NCI-H446 (cell line): ENCODE measurements at places on chromosomes 5 and 9.

DNA sequence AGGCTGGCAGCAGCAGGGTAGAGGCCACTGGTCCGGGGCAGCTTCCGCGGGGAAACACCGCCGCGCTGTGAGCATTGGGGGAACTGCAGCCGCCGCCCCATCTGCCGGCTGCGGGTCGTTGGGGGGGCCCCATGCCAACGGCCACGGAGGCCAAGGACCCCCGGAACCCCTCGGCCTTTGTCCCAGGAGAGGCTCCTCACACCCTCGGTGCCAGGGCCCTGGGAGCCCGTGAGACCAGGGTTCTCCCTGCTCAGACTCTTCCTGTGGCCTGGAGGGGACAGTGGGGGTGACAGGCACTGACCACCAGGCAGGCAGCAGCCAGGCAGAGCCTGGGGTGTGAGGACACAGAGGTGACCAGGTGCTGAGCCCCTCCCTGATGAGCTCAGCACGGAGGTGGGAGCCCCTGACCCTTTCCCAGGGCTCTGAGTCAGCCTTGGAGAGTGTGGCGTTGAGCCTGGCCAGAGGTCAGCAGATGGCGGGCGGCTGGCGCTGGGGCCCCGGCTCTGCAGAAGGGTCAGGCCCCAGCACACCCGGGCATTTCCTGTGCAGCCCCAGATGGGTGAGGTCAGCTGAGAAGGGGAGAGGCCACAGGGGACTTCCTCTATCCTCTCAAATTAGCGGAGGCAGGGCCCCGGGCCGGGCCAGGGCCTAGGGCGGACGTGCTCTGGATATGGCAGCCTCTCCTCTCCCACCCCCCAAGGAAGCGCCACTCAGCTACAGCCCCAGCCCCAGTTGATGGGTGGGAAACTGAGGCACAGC is 17.9 kb upstream of the EGFL7 start:
- DNase-seq, result no peak

GRCh38 chr5:72829707-72830106 is 13.2 kb downstream of the TNPO1 start:
- no peak for DNase-seq

DNA sequence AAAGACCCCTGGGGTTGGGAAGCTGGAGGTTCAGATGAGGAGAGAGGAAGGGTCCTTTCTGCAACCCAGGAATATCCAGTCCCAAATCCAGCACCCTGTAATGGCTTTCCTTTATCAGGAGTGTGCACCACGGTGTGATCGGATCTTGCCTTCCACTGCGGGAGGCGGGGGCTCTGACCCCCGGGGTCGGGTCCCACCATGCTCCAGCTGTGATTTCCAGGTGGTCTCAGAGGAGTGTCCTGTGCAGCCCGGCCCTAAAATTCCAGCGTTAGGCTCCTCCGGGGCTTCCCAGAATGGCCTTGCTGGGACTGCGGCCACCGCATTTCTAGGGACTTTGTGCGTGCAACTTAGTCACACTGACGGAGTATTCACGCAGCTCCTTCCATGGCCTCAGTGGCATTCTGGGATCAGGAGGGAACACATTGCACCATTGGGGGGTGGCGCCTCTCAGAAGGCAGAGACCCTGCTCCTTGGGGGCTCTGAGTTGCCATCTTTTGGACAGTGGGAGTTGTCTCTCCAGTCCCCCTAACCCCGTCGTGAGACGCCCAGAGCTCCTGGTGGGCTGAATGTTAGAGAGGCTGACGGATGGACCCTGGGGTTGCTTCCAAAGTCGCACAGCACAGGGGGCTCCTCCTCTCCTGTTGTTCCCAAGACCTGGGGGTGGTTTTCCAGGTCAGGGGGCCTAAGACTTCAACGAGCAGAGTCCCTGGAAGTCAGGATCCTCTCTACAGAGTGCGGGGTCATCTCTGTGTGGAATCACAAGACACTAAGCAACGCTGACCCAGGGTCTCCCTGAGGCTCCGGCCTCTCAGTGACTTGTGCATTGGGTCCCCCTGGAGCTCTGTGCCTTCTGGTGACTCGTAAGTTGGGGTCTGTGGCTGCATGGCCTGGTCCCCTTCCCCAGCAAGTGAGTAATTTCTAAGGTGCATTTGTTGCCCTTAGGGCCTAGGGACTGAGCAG is 42.7 kb upstream of the IRX4 start:
- DNase-seq, result no peak

- no peak for DNase-seq
Measured at GRCh38 chr5:168992687-168993086, 308.3 kb downstream of the SLIT3 start.

DNA sequence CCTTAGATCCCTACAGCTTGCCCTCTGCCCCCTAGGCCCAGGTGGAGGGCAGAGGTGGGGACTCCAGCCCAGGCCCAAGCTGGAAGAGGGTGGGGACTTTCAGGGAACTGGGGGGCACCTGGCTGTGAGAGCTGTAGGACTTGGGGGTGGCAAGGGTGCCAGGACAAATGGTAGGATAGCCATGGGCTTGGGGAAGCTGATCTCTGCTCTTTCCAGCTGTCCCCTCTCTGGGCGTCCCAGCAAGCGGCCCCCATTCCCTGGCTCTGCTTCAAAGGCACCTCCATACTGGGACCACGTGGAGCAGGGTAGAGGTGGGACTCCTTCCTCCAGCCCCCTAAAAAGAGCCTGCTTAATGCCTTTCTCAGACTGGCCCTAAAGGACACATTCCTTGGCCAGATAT is 385 bp downstream of the LTC4S start:
- no peak for DNase-seq
